ENCODE measurements at places on chromosomes 12 and 14. TPM values are rescaled to one million over a fixed set of nuclear protein-coding genes. Genes with fewer than 3 reads are reported as not detected.
A peak's percentile ranks its signal among the peaks of the same experiment; 100 is the strongest.

DNA sequence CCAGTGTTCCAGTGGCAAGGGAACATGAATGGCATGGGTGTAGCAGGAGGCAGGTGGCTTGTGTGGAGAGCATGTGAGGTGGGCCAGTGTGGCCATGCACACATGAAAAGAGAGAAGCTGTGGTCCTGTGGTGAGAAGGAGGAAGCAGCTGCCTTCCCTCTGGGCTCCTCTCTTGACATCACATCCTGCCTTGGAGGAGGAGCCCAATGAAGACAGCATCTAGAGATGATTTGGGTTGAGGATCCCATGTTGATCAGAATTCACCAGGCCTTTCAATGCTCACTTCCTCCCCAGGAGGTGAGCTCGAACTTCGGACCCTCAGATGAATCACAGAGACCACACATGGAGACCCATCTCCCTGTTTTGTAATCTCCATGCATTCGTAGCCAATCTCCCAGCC, 82.6 kb downstream of the LRRC74A start:
- DNase-seq, result peak; percentile 63

DNA sequence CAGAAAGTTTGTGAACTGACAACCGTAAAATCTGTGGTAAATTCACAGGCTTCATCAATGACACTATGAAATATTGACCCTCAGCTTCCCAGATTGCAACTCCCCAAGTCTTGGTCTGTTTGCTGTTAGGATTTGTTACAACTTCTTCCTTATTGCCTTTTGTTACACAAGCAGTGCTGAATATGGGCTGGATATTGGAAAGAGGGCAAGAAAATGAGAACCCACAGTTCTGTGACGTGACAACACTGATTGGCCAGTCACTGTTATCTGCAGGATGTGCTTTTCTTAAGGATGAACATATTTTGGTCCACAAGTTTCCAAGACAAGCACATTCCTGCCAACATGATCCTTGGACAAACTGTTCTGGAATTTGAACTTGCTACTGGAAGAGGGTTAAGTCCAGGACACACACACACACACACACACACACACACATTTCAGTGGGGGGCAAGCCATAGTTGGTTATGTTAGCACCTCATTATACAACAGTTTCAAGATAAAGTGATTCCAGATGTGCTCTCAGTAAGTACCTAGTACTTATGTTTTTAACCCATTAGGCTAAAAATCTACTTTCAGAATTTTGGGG, 16.6 kb upstream of the SLC38A2 start:
- no peak for DNase-seq

GRCh38 chr12:90896164-90896563, 58.8 kb downstream of the CCER1 start:
- no peak for DNase-seq

DNA sequence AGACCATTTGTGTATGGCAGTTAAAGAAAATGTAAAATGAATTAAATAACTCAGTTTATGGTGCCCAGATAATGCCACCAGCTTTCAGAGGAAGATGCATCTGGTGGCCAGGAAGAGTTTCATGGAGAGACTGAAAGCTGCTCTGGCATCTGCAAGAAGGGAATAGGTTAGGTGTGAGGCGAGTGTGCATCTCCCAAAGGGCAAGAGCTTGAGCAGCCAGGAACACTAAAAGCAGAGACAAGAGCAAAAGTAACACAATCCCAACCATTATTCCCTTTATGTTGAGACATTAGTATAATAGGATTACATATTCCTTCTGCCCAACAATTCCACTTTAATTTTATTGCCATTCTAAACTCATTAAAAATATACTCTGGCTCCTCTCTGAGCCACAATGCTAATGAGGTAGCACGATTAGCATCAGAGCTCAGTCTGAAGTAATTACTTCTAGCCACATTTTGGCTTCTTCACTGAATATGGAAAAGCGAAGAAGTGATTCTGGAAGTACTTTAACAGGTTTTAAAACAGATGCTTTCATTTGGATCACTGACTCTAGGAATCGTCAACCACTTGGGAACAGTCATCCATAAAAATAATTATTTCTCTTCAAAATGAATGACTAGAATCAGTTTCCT, 309.4 kb upstream of the TMTC1 start:
- no peak for DNase-seq

DNA sequence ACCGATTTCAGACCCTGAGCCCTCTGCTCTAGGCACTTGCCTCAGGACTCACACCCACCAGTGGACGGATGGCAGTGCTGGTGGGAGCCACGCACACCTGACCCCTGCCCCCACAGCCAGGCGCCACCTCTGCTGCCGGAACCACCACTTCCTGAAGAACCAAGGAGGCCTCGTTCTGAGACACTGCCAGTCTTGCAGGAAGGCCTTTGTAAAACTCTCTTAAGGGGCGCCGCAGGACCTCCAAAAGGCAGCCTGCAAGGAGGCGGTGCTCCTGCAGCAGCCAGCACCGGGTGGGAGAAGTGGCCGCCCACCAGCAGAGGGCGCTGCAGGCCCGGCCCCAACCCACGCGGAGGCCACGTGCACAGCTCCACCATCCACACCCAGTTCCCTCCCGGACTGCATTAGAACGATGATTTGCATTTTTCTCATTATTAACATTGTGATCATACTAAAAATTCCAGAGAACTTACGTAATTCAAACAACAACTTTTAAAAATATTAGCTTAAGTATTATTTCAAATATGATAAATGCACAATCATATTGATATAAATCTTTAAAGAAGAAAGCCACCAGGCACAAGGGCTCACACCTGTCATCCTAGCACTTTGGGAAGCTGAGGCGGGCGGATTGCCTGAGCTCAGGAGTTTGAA, 12.8 kb downstream of the STX2 start:
- peak; percentile 45 for DNase-seq

- no peak for DNase-seq
Observed at GRCh38 chr14:55239320-55239719, 31.9 kb upstream of the FBXO34 start.

DNA sequence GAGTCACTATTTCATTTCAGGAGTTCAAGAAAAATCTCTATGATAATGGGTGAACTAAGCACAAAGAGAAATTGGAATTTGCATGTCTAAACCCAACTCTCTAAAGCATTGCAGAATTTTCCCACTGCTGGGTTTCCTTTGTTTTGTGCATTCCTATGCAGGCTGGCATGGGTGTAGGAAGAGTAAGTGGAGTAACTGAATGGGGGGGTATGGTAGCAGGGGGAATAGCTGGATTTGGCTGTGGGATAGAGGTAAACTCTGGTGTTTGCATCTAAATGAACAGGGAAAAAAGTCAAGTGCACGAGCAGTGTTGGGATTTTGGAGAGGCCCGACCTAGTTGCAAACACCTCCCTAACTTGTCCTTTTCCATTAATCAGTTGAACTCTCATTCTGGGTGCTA, 159.1 kb downstream of the ANO4 start:
- no peak for DNase-seq

- no peak for DNase-seq
Observed at GRCh38 chr12:81167694-81168093, 89.8 kb downstream of the ACSS3 start.

DNA sequence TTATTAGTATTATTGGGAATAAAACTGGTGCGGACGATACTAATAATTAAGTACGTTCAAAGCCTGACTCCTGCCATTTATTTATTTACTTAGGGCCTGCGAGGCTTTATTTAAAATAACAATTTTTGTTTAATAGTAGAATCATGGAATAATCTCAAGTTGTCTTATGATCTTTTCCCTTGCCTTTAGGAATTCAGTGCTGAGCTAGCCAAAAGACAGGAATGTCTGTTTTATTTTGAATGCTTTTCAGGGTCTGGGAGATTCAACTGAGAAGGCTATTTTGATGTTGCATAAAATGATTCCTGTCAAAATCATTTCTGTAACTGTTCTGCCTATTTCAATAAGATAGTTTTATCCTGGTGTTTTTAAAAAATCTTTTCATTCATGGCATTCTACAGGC, 489.8 kb downstream of the EGLN3 start:
- no peak for DNase-seq

- peak; percentile 23 for DNase-seq
Observed at GRCh38 chr12:98745578-98746391, 100.7 kb downstream of the APAF1 start.

DNA sequence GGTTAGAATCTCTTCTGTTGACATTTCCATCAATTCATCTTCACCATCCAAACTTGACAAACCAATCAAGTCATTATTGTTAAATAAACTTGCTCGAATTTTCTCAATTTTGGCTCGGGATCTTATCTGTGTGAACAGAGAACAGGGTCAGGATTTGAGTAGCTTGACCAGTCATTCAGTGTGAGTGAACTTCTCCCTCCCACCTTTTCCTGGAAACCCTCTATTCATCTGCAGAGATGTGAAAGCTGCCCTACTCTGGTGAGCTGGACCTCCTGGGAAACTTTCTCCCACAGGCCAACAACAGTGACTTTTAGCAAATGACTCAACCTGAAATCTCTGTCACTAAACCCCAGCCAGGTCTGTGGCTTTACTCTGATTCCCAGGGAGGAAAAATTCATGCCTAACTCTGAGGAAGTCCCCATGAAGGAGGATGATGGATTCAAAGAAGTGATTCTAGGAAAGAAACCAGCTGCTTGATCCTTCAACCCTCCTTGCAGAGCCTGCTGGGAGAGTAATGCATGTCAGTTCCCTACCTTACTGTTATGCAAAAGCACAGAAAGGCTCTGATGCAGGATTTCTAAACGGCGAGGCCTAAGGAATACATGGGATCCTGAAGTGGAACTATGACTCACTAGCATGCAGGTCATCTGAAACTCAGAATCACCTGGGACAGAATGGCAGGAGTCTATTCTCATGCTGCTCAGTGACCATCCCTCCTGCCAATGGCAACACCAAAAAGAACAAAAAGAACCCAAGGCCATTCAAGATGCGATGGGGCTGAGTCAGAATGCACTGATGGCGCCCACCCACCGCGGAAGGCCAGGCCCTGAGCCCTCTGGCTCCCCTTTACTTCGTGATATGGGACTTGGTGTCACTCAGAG, 58.0 kb downstream of the TRAFD1 start:
- DNase-seq, result no peak

GRCh38 chr14:97538749-97539410, 741.7 kb downstream of the VRK1 start:
- DNase-seq, result no peak

DNA sequence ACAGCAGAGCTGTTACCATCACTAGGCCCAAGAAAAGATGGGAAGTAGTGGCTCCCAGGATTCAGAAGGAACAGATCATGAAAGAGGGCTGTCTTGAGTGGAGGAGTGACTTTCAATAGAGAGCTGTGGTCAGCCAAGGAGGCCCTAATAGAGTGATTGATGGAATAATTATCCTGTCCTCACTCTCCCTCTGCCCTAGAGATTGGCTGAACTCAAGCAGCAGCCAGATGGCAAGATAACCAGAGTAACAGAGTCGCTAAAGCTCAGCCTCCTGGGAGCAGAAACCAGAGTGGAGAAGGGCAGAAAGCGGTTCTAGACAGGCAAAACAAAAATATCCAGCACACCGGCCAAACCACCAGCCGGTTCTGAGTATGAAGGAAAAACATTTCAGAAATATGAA, 23.1 kb downstream of the GMFB start:
- no peak for DNase-seq

DNA sequence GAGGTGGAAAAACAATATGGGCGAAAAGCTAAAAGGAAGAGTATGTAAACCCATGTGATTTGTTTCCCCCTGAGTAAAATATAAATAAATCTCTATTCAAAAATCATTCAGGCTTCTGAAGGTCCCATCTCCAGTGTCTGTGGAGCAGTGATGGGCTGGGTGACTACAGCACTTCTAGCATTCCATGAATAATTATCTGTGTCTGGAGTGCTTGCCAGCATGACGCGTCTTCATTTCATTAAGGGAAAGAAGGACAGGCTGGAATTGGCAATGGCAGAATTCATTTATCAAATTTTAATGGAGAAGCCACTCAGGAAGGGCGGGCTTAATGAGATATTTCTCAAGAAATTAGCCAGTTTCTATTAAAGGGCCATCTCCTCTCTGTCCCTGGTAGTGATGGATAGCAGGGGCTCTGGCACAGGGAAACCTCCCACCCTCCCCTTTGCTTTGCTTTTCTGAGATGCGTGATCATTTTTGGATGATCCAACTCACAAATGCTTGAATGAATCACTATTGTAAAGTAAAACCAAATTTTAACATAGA, 916.3 kb upstream of the SEL1L start:
- DNase-seq, result no peak

- DNase-seq, result no peak
Observed at GRCh38 chr14:72515779-72516770, 377.8 kb downstream of the DPF3 start.

- DNase-seq, result no peak
Observed at GRCh38 chr14:72097173-72097783, 165.0 kb downstream of the RGS6 start.

DNA sequence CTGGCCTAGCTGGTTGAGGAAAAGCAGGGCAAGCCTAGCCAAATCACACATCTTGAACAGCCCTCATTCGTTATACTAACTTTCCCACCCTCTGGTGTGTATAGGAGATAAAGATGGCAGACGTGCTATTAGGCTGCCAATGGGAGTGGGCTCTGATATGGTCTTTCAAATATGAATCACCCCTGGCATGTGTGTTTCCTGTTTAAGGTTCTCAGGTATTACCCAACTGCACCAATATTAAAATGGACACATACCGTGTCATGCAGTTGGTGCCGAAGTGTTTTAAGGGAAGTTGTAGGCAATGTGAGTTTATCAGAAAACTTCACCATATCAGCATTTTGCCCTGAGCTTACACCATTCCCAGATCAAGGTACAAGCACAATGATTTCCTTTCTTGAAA, 33.4 kb downstream of the CHST11 start:
- no peak for DNase-seq

DNA sequence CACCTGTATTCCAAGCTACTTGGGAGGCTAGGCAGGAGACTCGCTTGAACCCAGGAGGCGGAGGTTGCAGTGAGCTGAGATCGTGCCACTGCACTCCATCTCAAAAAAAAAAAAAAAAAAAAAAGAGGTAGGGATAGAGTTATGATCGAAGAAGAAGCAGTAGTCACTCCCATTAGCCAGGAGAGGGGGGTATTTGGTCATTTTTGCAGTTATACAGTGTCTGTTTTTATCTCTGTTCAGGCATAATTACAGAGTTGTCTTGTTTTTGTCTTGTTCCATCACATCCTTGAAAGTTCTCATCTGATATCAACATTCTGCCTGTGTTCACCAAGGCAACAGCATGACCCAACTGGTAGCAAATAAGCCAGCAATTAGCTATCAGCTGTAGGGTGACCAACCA, 98.5 kb upstream of the TMPO start:
- no peak for DNase-seq

GRCh38 chr14:91575469-91576208, 65.5 kb upstream of the PPP4R3A start:
- DNase-seq, result no peak

DICER1 gene
- 67.1 TPM for total RNA-seq

TAS2R20 gene
- 2.5 TPM for total RNA-seq

OR4K5 gene
- not detected for total RNA-seq

TCL1B gene
- total RNA-seq, result not detected

FUT8 gene
- total RNA-seq, result 124 TPM

PIWIL1 gene
- total RNA-seq, result not detected

All from activated T-helper 2 cell treated with anti-CD3 and anti-CD28 coated beads, Interferon-gamma antibody, Interleukin-2, Interleukin-4, amounts not matched to agents 10 μg/mL and 5 μg/mL and 100 μg/mL, durations not matched to agents 14 hours and 24 hours and 36 hours (primary cell).